ENCODE measurements at places on chromosomes 11 and 22.

GRCh38 chr11:37963440-37963839, 1365.4 kb upstream of the RAG2 start:
- DNase-seq: no peak

DNA sequence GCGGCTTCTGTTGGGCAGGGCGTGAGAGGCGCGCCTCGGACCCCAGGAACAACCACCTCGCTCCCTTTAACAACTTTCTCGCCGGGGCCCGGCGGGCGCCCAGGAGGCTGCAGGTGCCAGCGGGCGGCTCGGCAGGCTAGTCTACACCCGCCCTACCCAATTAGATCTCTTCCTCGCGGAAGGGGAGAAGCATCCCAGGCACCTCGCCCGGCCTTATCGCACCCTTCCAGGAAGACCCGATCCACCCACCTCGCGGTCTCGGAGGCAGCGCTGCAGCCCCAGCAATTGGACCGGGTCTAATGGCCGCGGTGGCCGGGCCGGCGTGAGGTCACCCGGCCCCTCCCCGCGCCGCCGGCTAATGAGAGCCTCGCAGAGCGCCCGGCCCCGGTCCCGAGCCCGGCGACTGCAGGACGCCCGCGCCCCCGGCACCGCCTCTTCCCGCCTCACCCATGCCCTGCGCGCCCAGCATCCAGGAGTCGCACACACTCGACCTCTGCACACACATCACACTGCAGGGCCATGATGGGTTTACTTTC, at the start of gene PLAAT3:
Gene PLAAT3 (minus strand): TSS at position 298 of the 536 bp plus-strand sequence. CDS start 419 bp downstream, outside the sequence.
- DNase-seq: peak; percentile 19

DNA sequence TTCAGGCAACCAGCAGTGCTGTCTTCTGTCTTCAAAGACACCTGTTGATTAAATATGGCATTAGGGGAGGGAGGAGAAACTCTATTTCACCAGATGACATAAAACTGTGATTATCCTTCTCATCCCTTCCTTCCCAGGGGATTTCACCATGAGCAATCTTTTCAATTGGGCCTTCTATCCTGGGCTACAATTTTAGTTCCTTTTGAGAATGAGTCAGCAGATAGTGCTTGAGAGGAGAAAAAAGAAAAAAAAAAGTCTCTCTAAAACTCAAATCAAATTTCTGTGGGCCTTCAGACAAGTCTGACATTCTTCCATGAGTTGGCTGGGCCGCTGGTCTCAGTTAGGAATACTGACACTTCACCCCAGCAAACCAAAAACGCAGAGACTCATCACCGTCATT, 7.2 kb downstream of the FLI1 start:
- no peak for DNase-seq

DNA sequence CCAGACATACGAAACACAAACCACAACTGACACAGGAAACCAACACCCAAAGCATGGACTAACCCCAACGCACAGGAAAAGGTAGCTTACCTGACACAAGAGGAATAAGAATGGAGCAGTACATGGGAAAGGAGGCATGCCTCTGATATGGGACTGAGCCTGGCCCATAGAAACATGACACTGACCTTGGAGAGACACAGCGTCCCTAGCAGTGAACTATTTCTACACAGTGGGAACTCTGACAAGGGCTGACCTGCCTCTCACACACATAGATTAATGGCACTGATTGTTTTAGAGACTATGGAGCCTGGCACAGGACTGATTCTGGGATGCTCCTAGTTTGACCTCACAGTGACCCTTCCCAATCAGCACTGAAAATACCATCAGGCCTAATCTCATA, 12.0 kb downstream of the CCKBR start:
- no peak for DNase-seq

DNA sequence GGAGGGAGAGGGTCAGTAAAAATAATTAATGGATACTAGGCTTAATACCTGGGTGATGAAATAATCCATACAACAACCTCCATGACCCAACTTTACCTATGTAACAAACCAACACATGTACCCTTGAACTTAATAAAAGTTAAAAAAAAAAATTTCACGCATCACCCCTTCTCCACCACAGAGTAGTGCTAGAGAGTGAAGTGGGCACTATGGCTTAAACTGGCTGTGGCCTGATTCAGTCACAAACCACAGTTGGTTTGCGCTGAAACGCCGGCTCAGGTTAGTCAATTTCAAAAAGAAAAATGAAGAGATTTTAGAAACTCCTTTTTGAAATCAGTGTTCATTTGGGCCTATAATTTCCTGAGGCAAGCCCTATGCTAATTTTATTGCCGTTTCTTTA, 144.3 kb downstream of the TRPC6 start:
- no peak for DNase-seq

GRCh38 chr11:132122735-132123134, 752.3 kb downstream of the NTM start:
- no peak for DNase-seq

DNA sequence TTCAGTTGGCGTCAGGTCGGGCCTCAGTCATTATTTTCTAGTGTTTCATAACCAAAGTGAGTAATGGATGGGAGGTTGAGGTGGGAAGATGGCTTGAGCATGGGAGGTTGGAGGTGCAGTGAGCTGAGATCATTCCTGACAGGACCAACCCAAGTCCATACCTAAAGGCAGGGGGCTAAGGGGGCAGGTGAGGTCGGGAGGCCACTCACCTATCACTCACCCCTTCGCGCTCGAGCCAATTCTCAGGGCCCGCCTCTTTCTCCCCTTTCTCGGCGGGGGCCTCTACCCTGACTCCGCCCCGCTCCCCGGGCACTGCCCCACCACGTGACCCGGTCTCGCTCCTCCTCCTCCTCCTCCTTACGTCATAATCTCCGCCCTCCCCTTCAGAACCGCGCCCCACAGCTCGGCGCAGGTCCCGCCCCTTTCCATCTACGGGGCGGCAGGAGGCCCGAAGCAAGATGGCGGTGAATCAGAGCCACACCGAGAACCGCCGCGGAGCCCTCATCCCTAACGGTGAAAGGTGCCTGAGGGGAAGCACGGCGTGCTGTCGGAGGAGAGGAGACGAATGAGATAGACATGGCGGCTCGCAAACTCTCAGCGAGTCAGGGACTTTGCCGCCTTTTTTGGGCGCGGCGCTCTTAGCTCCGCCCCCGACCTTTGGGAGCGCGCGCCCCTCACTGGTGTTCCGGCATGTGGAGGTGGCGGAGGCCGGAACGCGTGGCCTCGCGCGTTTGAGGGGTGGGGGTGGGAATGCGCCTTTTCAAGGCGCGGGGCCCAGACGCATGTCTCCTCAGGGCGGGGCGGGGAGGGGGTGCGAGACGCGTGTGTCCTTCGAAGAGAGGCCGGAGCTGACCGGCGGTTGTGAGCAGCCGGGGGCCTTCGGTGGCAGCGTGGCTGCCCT, at the start of gene WBP2NL:
Gene WBP2NL (plus strand): TSS at position 428 of the 901 bp plus-strand sequence. CDS start 31 bp downstream, at position 459.
- DNase-seq: peak; percentile 92

DNA sequence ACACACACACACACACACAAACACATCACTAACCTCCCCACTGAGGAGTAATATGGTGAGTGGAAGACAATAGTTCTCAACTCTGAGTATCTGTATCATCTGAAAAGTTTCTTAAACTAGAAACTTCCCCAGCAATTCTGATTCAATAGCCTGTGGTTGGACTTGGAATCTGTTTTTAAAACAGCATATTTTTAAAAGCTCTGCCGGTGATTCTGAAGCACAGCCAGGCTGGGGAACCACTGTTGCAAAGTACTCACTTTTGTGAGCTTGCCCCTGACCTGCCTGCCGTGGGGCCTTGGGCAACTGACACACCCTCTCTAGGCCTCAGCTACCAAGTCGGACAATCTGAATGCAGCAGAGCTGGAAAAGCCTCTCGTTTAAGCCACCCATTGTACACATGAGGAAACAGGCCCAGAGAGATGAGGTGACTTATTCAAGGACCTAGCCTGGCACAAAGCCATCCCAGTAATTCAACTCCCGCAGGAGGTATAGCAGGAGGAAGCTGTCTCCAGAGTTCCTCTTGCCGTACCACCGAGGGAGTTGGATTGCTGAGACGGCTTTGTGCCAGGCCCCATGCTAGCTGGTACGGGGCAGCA, 8.9 kb downstream of the SLC15A3 start:
- no peak for DNase-seq

DNA sequence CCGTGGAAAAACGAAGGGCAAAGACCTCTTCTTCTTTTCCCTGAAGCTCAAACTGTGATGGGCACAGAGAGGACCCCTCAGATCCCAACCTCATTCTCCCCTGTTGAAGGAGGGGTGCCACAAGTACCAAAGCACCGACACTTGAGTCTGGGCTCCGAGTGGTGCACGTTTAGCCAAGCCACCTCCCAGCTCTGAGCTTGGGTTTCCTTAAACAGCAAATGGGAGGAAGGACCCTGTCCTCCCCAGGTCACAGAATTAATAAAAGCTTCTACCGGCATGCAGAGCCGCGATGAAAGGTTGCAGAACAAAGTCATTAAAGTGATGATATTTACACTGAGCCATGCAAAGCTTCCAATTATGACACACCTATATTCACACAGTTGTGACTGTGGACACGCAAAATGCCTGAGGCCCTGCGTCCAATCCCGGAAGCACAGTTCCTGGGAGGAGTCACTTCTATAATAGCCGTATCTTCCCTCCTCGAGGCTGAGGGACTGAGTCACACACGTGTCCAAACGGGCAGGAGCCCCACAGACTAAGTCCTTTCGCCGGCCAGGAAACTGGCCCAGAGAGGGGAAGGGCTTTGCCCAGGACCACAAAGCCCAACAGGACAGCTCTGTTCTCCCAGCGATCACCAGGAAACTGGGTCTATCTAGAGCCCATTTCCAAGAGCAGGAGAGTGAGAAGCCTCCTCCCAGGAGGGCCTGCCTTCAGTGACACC, 922 bp upstream of the CSNK1E start:
- DNase-seq: no peak

GRCh38 chr22:23896166-23896522, 2.0 kb downstream of the MIF start:
- no peak for DNase-seq

- DNase-seq: no peak
Observed at GRCh38 chr11:28736256-28736655, 628.1 kb downstream of the METTL15 start.

- DNase-seq: no peak
Observed at GRCh38 chr11:16289541-16289940, 66.8 kb downstream of the SOX6 start.

- no peak for DNase-seq
Observed at GRCh38 chr11:88454881-88455280, 117.3 kb upstream of the CTSC start.

- no peak for DNase-seq
Observed at GRCh38 chr11:129950101-129951091, 52.2 kb downstream of the PRDM10 start.

- DNase-seq: no peak
Observed at GRCh38 chr11:121889931-121890330, 226.1 kb downstream of the BLID start.

DNA sequence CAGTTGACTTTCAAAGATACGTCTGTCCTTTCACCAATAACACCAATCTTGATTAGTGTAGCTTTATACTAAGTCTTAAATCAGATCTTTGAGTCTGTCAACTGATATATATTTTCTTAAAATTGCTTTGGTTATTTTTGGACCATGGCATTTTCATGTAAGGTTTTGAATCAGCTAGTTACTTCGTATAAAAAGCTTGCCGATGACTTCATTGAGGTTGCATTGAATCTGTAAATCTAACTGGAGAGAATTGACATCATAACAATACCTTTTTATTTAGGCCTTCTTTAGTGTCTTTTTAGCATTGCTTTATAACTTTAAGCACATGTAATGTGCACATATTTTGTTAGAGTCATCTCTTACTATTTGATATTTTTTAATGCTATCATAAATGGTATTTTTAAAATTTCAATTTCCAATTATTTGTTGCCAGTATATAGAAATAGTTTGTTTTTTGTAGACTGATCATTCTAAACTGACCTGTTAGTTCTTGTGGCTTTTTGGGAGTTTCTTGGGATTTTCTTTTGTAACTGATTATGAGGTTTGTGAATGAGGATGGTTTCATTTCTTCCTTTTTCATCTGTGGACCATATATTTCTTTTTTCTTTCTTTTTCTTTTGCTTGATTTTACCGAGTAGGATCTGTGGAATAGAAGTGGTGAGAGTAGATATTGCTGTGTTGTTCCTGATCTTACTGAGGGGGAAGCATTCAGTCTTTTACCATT, 61.4 kb downstream of the DDX10 start:
- no peak for DNase-seq

DNA sequence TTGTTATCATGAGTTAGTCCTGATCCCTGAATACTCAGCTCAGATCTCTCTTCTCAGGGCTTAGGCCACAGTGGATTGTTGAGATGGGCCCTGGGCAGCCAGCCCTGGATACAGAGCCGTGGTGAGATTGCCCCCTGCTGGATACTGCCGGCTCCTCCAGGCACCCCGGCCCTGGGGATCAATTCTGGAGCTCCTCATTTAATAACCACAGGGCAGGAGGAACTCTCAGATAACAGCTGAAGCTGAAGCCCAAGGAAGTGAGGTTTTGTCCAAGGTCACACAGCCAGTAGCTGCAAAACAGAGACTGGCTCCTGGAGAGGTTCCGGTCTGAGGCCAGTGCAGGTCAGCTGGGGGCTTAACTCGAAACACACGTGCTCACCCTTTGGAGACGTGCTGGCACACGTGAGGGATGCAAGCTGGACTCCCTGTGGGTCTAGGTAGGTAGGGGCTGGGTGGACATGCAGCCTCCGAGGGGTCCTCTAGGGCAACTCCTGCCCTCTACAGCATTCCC, 16.0 kb downstream of the USH1C start:
- no peak for DNase-seq

- DNase-seq: no peak
Observed at GRCh38 chr11:111796696-111797095, 30.5 kb upstream of the PPP2R1B start.

DNA sequence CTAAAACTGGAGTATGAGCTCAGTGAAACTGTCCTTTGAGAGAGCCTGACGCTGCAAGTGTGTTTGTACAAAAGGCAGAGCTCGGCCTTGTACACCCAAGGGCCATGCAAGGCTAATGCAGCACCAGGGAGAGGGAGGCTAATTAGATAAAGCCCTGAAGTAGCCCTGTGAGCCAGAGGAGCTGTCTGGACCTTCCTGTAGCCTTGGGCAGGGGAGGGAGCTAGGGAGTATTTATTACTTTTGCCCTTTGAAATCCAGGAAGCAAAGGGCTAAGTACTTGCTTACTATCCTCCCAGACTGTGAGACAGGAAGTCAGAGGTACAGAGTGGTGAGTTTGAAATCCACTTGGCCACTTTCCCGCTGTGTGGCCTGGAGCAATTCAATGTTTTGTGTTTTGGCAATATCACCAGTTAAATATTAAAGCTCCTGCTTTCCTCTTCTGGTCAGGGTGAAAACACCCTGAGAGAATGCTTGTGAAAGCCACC, 10.2 kb upstream of the LDHA start:
- peak; percentile 15 for DNase-seq

GRCh38 chr22:19663821-19664355, 50.4 kb upstream of the SEPTIN5 start:
- no peak for DNase-seq
